ENCODE measurements at places on chromosomes 16 and 17.

DNA sequence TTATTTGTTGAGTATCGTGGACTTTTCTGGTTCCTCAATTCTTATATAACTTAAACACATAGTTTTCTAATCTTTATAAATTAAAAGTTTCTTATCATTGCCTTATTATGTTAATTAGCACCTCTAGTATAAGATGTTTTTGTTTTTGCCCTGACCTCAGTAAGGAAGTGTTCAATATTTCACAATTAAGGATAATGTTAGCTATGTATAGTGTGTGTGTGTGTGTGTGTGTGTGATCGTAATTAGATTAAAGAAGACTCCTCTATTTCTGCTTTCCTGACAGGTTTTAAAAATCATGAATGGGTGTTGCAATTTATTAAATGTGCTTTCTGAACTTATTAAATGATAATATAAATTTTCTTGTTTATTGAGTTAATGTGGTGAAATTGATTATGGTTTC is 12.0 kb downstream of the IL21R start:
- DNase-seq = no peak

DNA sequence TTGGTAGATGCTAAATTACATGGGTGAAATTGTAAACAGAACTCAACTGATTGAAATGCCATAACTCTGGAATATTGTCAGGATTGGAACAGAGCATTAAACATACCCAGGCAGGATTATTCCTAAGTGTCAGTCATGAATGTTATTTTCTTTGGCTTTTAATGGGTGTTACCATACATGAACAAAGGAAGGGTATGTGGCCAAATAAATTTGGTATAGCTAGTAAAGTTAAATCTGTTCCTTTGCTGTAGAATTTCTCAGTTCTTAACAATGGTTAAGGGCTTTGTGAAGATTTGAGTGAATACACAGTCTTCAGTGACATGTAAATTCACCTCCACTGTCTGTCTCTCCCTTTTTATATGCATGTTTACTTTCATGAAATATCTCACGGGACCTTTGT is 679.5 kb upstream of the CDH8 start:
- DNase-seq = no peak

DNA sequence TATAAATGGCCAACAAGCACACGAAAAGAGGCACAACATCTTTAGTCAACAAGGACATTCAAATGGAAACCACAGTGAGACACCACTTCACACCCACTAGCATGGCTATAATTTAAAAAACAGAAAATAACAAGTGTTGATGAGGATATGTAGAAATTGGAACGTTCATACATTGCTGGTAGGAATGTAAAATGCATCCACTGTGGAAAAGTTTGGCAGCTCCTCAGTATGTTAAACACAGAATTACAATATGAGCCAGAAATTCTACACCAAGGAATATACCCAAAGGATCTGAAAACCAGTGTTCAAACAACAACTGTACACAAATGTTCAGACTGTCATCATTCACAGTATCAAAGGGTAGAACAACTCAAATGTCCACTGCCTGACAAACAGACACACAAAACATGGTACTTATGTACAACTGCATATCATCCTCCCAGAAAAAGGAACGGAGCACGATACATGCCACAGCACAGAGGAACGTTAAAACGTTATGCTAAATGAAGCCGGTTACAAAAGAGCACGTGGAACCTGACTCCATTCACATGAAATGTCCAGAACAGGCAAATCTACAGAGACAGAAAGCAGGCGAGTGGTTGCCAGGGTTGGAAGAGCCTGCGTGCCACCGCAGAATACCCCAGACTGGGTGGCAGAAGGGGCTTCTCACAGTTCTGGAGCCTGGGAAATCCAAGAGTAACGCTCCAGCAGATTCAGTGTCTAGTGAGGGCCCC is 32.8 kb upstream of the METRNL start:
- DNase-seq = no peak

DNA sequence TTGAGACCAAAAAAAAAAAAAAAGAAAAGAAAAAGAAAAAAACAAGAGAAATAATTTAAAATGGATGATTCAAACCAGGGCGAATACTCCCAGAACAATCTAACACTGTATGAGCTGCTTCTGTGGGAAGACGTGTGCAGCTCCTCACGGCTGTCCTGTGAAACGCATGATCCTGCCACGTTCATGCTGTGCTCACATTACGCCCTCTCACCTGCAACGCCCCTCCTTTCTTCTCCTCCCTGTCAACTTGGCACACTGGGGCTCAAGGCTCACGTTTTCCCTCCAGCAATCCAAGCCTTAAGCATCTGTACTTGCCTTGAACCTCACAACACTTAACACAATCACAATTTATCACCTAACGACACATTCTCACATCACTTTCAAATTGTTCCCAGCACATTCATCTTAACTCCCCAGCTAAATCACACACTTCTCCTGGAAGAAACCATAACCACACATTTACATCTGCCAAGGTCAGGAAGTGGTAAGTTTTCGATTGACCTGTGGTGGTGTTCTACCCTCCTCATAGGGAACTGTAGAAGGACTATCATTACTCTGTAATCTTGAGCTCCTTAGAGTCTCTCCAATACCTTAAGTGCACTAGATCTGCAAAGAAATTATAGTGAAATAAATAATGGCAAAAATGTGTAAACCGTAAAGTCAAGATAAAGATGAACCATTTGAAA is 29.1 kb downstream of the MBTPS1 start:
- no peak for DNase-seq

DNA sequence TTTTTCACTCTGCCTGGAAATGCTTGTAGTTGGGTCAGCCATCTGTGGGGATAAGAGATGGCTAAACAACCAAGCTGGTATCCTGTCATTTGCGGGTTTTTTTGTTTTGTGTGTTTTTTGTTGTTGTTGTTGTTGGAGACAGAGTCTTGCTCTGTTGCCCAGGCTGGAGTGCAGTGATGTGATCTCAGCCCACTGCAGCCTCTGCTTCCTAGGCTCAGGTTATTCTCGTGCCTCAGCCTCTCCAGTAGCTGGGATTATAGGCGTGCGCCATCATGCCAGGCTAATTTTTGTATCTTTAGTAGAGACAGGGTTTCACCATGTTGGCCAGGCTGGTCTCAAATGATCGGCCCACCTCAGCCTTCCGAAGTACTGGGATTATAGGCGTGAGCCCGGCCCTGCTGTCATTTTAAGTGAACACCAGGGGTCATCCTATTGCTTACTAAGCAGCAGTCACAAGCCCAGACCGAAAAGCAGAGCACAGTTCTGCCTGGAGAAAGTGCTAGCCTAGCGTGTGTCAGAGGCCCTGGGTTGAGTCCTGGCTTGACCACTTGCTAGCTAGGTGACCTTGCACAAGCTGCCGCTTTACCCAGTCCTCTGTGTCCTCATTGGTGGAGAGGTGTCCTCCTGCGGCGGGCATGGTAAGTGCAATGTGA is 4.6 kb downstream of the SMCR8 start:
- DNase-seq = peak; percentile 37

- no peak for DNase-seq
These were observed 52.8 kb downstream of the MARCHF10 start for GRCh38 chr17:62755141-62755851.

DNA sequence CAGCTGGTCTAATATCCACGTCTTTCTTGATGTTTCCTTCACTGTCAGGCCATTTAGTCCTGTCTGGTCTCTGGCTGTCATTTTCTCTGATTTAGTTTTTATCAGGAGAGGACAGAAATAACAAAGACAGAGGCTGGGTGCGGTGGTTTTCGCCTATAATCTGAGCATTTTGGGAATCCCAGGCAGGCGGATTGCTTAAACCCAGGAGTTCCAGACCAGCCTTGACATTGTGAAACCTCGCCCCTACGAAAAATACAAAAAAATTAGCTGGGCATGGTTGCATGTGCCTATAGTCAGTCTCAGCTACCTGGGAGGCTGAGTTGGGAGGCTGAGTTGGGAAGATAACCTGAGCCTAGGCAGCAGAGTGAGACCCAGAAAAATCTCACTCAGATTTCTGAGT is 7.1 kb downstream of the SRCAP start:
- no peak for DNase-seq

GRCh38 chr16:86011532-86011931 is 112.6 kb downstream of the IRF8 start:
- no peak for DNase-seq

DNA sequence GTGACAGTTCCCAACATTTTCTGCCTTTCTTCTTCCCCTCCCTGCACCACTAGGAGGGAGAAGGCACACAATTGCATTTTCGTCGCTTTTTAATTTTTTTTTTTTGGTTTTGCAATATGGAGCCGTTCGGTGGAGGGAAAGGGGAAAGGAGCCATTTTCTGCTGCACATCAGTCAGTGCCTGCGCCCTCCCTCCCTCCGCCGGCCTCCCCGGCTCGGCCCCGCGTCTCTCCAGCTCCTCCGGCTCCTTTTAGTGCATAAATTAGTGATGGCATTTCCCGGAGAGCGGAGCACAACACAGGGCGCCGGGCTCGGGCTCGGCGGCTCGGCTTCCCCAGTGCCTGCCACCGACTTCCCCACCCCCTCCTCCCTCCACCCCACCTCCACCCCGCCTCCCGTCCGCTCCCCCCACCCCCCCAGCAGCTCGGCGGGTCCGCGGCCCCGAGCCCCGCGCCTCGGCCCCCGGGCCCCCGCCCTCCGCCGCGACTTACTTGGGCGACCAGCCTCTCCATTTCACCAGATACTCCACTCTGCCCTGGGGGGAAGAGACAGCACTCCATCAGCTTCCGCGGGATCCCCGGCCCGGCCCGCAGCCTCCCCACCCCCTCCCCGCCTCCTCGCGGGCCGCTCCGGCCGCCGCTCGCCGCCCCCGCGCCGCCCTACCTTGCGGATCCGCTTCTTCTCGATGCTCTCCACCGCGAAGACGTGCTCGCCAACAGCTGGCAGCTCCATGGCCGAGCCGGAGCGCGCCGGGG is 542 bp downstream of the CBX4 start:
- DNase-seq = no peak

DNA sequence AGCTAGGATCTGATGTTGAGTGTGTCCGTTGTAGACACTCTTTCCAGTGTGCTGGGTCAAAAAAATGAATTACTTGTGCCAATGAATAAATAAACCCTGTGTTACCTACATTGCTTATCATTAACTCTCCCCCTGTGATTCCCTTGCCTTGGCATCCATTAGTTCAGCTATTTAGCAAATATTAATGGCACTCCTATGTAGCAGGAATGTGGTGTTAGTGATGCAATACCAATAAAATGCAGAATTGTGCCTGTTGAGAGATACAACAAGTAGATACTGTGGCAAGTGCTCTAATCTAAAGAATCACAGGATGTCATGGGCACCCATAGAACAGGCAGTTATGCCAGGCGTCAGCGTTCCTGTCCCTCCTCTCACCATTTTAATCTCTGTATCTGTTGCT is 343.2 kb downstream of the PMP22 start:
- DNase-seq = no peak

GRCh38 chr16:86573646-86574508 is 4.5 kb upstream of the FOXL1 start:
- DNase-seq = no peak

DNA sequence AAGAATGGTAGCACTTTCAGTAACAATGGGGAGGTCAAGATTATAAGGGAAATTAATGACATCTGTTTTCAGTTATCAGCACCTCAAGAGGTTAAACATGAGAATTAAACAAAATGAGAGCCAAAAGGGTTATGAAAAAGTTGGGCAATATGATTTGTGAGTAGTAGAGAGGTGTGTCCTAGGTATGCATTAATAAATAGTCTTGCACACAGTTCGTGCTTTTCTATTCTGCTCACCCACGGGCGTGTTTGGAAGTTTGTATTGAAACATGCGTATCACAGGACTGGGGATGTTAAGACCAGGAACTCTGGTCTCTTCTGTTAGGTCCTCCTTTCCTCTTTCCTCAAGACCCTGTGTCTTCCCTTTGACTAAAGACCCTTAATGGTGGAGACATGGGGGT is 6.0 kb downstream of the BPTF start:
- DNase-seq = no peak

GRCh38 chr17:42414704-42415409 is 8.2 kb downstream of the CAVIN1 start:
- DNase-seq = no peak

DNA sequence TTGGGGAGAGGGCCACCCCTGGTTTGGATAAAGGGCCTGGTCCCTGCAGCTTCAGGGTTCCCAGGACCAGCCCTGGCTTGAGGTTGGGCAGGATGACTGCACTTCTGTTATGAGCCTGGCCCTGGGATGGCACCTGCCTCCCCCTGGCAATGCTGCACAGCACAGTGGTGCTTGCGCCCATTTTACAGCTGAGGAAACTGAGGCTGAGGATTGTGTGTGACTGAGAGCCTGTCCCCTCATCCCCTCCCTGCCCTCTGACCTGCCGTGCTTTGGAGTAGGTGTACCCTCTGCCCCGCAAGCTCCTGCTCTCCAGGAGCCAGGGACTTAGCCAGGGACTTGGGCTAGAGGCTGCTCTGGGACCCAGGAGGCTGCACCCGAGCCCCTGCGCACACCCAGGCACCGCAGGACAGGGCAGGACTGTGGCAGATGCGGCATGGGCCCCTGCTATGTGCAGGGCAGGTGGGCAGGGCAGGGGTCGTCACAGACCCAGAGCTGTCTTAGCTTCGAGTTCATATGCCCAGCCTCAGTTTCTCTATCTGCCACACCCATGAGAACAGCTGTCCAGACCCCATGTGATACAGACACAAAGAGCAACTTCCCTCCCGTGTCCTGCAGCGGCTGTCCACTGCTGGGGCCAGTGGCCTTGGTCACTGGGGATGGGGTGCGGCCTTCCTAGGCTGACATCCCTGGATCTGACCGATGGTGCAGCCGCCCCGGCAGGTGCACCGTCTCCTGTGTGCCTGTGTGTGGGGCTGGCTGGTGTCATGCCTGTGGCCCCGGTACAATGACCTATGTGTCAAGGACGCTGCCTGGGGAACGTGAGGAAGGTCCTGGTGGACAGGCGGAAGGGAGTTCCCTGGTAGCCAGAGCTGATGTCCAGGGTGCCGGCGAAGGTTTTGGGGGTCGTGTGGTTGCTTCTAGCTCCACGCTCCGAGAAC is 36.6 kb downstream of the BAHCC1 start:
- DNase-seq = no peak

GRCh38 chr17:27451906-27452305 is 4.3 kb upstream of the KSR1 start:
- DNase-seq = no peak

GRCh38 chr16:86029131-86029741 is 130.3 kb downstream of the IRF8 start:
- DNase-seq = peak; percentile 49

- DNase-seq = no peak
These were observed 8.9 kb upstream of the PMP22 start for GRCh38 chr17:15274017-15274416.

DNA sequence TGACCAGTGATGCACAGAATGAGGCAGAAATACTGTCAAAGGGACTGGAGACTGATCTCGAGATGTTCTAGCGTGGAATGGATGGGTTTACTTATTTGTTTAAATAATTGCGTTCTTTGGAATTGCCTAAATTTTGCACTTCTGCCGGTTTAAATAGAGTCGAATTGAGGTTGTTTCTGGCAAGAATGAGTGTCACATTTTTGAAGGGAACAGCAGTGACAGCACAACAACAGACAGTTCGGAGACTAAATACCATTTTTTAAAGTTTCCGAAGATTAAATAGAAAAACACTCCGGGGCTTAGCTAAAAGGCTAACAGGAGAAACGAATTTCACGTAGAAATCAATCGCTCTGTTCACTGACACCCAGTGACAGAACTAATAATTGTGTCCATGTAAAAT is 969.2 kb upstream of the RBFOX1 start:
- no peak for DNase-seq
